Calu3 (cell line): ENCODE measurements at places on chromosomes 4 and X.

DNA sequence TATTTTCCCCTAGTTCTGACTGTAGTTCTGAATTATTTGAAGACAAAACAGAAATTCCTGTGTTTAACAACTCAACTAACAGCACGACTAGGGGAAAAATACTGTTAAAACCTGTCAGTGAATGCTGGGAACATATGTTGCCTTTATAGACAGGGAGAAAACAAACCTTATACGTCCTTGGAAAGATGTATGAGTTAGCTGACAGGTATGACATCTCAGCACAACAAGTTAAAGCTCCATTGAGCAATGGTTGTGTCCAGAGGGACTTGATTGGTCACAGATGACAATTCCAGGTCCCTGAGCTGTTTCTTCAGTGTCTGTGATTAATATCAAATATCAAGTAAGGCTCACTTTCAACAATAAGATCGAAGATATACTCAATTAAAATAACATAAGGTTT lies 58.2 kb upstream of the DDIT4L start:
- H3K4me1 ChIP-seq, result no peaks in the 10 kb centered on the region
- H3K4me3 ChIP-seq, result no peak overlapping the region
- DNase-seq, result no peak
- H3K36me3 ChIP-seq, result no peaks in the 10 kb centered on the region

DNA sequence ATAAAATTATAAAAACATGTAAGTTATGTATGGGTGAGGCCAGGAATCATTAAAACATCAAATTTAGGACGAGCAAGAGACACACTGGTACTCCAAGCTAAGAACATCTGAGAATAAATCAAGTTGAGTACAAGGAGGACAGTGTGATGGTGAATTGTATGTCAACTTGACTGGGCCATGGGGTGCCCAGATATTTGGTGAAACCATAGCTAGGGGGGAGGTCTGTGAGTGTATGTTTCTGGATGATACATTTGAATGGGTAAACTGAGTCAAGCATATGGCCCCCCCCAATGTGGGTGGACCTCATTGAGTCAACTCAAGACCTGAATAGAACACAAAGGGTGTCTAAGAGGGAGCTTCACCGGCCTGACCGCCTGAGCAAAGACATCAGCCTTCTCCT lies 115.3 kb upstream of the BCOR start:
- H3K27ac ChIP-seq, result no peak overlapping the region
- no peak overlapping the region for H3K4me3 ChIP-seq
- no peak for DNase-seq
- H3K27me3 ChIP-seq, result no peaks in the 10 kb centered on the region

DNA sequence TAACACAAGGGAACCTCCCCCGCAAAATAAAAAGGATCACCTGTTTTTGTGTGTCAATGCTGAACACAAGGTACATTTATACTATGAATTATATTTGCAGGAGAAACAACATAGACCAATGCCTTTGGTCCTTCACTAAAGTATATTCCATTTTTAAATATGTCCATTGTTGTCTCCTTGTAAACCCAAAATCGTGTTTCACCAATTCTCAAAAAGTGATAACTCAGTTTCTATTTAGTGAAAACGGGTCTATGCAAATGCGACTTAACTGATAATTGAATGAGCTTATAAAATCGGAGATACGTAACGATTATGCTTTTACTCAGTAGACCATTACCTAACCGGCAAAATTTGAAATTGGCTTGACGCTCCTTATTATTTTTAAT lies 2.1 kb downstream of the BRWD3 start:
- peak overlapping the region; percentile 99 for H3K27ac ChIP-seq
- no peaks in the 10 kb centered on the region for H3K4me1 ChIP-seq
- peak overlapping the region; percentile 89 for H3K4me3 ChIP-seq
- H3K27me3 ChIP-seq, result no peaks in the 10 kb centered on the region

DNA sequence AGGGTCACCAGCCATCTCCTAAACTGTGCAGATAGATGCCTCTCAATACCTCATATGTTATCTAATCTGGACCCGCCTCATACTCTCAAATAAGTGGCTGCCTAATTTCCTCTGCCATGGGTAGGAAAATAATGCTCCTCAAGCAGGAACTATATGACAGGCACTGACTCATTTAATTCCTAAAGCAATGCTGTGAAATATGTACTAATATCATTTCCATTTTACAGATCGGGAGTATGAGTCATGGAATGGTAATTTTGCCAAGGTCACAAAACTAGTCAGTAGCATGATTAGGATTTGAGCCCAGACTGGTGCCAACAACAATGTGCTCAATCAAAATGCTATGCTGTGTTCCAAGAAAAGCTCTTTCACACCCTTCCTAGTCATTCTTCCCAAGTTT lies 3.0 kb upstream of the NXT2 start:
- peak overlapping the region; percentile 33 for H3K27ac ChIP-seq
- peaks cover 20% of the 10 kb centered on the region for H3K36me3 ChIP-seq
- H3K4me1 ChIP-seq, result peaks cover 17% of the 10 kb centered on the region

DNA sequence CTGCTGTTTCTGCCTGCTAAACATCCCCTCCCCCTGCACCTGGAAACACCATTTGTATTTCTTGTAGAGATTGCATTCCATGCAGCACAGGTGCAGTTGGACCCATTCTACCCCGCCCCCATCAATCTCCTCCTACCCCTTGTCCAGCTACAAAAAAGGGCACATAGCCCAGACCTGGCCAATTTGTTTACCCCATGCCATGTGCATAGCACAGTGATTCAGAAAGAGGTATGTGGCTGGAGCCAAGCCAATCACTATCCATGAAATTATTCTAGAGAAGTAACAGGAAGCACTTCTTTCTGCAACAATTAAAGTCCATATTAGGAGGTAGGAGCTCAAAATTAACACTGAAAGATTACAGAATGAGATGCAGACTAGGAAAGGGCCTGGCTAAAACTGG lies 20.2 kb upstream of the TMEM184C start:
- DNase-seq, result peak; percentile 67
- H3K27me3 ChIP-seq, result no peaks in the 10 kb centered on the region
- peak overlapping the region; percentile 74 for H3K27ac ChIP-seq
- H3K36me3 ChIP-seq, result no peaks in the 10 kb centered on the region
- H3K4me3 ChIP-seq, result no peak overlapping the region
- H3K4me1 ChIP-seq, result peaks cover 27% of the 10 kb centered on the region

DNA sequence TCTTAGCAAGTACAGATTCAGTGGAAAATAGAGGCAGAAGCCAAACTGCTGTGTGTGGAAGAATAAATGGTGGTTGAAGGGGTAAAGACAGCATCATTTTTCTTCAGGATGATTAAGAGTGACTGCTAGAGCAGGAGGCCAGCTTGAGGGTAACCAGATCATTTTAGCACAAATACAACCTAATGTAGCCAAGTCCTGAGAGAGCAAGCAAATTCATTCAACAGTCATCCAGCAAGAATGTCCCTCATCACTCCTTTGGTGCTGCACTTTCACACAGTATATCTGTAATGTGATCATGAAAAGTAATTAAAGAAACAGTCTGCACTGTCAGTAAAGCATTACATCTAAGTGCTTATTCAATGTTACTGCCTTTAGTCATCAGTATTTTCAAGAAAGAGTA lies 44.8 kb downstream of the NPFFR2 start:
- no peaks in the 10 kb centered on the region for H3K27me3 ChIP-seq
- no peak overlapping the region for H3K27ac ChIP-seq
- H3K4me3 ChIP-seq, result no peak overlapping the region
- H3K4me1 ChIP-seq, result peaks cover 9% of the 10 kb centered on the region

GRCh38 chr4:114386637-114387233 lies 211.9 kb upstream of the UGT8 start:
- no peaks in the 10 kb centered on the region for H3K4me1 ChIP-seq
- H3K27ac ChIP-seq, result no peak overlapping the region
- no peaks in the 10 kb centered on the region for H3K27me3 ChIP-seq
- no peak overlapping the region for H3K4me3 ChIP-seq
- DNase-seq, result peak; percentile 7

DNA sequence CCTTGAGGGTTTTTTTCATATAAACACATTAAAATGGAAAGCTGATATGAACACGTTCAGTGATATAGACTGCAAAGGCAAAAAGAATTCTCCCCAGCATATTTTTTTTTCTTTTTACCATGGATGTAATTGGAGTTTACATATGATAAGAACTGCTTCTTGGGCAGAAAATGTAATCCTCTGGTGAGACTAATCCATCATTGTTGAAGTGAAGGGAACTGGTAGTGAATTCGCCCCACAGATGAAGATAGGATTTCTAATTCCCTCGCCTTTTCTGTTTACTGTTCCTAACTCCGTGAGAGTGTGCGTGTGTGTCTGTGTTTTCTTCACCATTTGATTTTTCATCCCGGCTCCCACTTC lies 88.9 kb downstream of the GPR143 start:
- H3K27ac ChIP-seq, result no peak overlapping the region
- no peak overlapping the region for H3K4me3 ChIP-seq
- H3K4me1 ChIP-seq, result peaks cover 7% of the 10 kb centered on the region
- H3K27me3 ChIP-seq, result no peaks in the 10 kb centered on the region
- H3K36me3 ChIP-seq, result no peaks in the 10 kb centered on the region
- DNase-seq, result no peak

- peaks cover 57% of the 10 kb centered on the region for H3K4me1 ChIP-seq
- no peak overlapping the region for H3K4me3 ChIP-seq
- DNase-seq, result no peak
These were observed 14.3 kb downstream of the TEC start for GRCh38 chr4:48255072-48255958.
